ENCODE measurements at places on chromosomes 3 and 15.

DNA sequence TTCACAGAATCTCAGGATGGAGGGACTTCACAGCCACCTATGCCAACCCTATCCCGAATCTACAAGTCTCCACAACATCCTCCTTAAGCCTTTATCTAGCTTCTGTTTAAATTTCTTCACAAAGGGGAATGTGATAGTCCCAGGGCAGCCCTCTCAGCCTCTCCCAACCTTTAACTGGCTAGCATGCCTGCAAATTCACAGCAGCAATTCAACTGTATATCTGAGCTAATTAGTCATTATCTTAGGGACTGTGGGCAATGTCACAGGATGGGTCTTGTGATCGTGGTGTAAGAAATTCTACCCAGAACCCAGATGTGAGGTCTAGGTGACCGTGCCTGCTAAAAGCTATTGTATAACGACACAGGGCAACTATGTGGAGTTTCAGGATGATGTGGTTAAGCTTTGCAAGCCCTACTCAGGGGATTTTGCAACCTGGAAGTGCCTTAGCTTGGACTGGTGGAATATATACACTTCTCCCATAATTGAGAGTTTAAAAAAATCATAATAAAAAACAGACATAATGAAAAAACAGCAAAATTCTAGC lies 65.5 kb upstream of the FBN1 start:
- DNase-seq: no peak

GRCh38 chr3:114260152-114260551 lies 22.8 kb upstream of the ZNF80 start:
- DNase-seq: no peak

GRCh38 chr15:83565553-83566159 lies 88.3 kb upstream of the ADAMTSL3 start:
- no peak for DNase-seq

DNA sequence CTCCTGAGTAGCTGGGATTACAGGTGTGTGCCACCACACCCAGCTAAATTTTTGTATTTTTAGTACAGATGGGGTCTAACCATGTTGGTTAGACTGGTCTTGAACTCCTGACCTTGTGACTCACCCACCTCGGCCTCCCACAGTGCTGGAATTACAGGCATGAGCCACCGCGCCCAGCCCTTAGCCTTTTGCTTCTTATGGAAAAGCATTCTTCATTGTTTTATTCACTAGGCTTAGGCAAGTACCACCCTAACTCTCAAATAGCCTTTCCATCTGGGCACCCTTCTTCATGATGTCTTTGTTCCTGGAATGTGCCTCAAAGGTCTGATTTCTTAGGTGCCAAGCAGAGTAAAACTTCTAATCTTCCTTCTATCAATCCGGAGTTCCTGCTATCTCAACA lies 641.8 kb downstream of the FHIT start:
- DNase-seq: no peak

DNA sequence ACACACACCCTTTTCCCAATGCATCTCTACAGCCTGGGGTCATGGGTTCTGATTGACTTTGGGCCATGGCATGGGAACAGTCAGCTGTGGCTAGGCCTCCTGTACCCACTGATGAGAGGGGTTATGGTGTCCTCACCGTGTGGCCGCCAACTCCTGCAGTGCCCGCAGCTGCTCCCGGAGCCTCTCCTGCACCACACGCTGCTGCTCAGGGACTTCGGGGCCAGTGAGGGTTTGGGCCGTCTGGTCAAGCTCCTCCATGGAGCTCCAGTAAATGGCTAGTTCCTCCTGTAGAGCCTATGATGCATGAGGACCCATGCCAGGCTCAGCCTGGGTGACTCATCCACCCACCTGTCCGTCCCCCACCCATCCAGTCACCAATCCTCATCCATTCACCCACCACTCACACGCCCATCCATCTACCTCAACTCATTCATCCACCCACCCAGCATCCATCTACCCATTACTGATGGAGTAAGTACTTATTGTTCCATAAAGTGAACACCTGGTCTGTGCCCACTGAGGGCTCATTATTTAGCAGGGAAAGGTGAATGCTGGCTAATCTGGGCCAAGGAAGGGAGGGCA lies 21.6 kb downstream of the SPTBN5 start:
- DNase-seq: no peak

GRCh38 chr3:116000311-116000710 lies 377.0 kb downstream of the GAP43 start:
- no peak for DNase-seq

- peak; percentile 42 for DNase-seq
Observed at GRCh38 chr15:59138243-59138642, 33.3 kb downstream of the CCNB2 start.
